Dermis microvascular lymphatic vessel endothelial cell (primary cell): ENCODE measurements at places on chromosomes 13 and 19.

DNA sequence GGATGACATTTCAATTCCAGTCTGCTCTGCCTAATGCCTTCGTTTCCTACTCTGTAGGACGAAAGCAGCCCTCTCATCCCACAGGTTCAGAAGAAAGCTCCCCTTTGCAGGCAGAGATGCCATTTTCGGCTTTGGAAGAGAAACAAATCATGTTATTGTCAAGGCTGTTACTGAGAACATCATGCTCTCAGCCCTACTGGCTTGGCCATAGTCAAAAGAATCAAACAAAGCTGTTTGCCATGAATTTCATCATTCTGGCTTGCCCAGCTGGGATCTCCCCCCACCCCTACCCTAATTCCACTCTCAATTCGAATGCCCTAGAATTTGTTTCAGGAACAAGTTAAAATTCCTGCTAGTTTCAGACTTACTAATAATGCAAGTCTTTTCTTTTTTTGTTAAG lies 162.3 kb upstream of the SERP2 start:
- no peak for DNase-seq

- DNase-seq, result no peak
These were observed 5.7 kb upstream of the LRRC4B start for GRCh38 chr19:50573741-50574461.

DNA sequence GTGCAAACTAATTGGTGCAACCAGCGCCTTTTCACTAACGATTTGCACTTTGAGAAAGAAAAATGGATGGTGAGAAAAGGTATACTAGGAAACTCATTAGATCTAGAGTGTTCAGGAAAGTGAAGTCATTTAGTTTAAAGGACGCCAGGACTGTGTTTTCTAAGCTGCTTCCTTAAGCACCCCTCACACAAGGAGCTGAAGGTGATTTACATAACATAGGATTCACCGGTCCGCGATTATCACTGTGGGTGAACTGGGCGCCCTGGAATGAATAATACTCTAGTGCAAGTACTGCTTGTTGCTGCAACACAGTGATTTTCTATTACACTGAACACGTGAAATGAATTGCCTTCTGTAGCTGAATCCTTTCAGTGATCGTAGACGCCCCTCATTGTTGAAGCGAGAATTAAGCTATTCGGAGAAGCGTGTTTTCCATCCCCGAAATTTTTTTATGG lies 2.6 kb upstream of the MAB21L1 start:
- DNase-seq, result no peak

DNA sequence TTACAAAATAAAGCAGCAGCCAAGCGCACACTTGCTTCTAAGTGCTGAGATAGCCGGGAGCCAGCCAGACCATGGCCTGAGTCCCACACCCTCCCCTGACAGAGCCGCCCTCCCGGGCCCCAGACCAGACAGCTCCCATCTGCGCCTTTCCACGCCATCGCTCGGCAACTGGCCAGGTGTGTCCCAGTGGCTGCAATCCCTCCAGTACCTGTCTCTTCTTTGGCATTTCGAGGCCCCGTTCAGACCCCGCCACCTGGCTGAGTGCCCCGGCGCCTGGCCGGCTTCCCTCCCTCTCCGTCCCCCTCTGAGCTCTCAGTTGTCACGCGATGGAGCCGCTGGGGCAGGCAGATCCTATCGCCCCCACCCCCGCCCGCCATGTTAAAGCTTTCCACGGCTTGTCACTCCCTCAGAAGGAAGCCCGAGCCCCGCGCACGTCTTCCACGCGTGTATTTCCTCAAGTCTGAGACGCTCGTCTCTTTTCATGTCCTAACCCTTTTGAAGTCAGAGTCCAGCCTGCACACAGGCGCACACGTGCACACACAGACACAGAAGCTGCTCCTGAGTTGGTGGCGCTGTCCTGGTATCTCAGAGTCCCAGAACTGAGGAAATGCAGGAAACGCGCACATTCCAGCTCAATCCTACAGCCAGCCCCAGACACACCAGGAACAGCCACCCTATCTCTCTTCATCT lies 7.9 kb downstream of the MLLT1 start:
- DNase-seq, result peak; percentile 43

GRCh38 chr13:23322353-23323336 lies 110.9 kb downstream of the SACS start:
- DNase-seq, result no peak

DNA sequence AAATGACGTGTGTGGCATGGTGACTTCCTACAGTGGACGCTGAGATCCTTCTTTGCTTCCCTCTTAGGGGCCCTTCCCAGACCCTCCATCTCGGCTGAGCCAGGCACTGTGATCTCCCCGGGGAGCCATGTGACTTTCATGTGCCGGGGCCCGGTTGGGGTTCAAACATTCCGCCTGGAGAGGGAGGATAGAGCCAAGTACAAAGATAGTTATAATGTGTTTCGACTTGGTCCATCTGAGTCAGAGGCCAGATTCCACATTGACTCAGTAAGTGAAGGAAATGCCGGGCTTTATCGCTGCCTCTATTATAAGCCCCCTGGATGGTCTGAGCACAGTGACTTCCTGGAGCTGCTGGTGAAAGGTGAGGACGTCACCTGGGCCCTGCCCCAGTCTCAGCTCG lies 5.2 kb downstream of the LAIR2 start:
- DNase-seq, result no peak

DNA sequence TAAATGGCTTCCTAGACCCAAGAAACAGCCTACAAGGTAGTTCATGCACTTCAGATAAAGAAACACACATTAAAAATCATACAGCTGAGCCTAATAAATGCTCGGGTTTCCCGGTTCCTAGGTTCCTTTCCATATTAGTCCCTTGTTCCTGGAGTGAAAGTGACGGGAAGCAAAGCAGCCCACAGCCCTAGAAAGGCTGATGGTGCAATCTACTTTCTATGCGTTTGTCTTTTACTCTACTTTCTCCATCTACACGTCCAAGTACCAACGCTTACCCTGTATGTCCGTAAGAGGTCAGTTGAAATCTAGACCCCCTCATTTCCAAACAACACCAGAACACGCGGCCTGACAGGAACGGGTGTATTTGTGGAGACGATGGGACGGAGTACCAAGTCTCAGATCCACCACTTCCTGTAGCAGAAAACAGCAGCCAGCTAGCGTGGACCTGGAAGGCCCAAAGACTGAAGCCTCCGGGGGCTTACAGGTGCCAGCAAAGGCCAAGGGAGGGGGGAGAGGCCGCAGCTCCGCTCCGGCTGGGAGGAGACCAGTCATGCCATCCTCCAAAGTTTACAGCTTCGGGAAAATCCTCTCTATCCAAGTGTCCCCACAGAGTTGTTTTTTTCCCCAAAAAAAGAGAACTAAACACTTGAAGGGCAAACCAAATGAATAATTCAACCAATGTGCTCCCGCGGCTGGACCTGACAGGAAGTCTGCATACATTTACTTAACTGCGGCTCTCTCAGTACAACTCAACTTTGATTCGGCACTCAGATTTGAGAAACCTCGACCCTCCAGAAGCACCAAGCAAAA lies 34.1 kb downstream of the STK24 start:
- no peak for DNase-seq

GRCh38 chr19:44925114-44925891 lies 10.9 kb downstream of the APOC1 start:
- no peak for DNase-seq

DNA sequence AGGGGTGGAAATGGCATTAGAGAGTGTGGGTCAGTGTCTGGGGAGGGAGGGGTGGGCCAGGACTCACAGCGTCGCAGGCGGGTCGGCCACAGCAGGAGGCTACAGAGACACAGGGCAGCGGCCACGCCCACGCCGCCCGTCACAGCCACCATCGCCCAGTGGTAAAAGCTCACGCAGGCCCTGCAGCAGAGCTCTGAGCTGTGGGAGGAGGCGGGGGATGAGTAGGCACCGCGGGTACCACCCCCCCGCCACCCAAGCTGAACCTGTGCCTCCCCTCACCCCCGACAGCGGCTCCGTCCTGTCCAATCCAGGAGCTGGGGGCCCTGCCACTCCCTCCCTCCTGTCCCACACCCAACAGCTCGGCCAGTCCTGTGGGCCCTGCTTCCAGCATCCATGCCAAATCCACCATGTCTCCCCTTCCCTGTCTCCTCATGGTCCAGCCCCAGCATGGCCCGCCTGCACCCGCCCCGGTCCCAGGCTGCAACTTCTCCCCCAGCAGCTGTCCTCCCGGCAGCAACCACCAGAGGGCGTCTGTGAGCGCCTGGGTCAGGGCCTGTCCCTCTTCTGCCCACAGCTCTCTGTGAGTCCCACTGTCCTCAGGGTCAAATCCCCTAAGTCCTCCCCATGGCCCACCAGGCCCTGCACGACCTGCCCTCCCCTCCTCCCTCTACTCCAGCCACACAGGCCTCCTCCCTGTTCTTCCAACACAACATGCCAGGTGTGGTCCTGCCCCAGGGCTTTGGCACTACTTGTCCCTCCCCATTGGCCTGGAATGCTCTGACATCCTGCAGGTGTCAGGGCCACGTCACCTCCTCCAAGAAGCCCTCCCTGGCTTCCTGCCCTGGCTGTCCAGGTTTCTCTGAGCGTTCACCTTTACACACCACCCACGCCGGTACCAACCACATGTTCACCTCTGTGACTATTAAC lies 6.0 kb downstream of the TEKTIP1 start:
- peak; percentile 21 for DNase-seq

DNA sequence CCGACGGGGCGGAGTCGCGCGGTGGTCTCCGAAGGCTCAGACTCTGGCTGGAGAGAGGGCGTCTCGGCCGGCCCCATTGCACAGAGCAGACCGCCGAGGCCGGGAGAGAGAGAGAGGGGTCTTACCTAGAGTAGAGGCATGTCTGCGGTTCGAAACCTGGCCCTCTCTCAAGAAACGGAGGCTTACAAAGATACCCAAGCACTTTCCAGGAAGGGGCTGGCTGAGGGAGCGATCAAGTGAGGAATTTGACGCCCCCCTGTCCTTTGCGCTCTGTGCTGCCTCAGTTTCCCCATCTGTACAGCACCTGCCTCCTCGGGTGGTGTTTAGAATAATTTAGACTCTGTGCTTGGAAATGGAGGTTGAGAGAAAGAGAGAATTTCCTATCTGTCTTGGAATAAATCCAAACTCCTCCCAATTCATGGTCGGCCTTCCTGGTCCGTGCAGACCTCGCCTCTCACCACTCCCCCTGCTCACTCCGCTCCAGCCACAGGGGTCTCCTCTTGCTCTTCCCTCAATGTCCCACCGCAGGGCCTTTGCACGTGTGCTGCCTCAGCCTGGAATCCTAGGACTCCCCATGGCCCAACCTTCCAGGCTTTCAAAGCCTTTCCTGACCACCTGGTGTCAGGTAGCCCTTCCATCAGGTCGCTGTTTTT lies 658 bp upstream of the ISOC2 start:
- DNase-seq, result peak; percentile 73

- no peak for DNase-seq
These were observed 6.8 kb upstream of the ZNF283 start for GRCh38 chr19:43820098-43820883.

DNA sequence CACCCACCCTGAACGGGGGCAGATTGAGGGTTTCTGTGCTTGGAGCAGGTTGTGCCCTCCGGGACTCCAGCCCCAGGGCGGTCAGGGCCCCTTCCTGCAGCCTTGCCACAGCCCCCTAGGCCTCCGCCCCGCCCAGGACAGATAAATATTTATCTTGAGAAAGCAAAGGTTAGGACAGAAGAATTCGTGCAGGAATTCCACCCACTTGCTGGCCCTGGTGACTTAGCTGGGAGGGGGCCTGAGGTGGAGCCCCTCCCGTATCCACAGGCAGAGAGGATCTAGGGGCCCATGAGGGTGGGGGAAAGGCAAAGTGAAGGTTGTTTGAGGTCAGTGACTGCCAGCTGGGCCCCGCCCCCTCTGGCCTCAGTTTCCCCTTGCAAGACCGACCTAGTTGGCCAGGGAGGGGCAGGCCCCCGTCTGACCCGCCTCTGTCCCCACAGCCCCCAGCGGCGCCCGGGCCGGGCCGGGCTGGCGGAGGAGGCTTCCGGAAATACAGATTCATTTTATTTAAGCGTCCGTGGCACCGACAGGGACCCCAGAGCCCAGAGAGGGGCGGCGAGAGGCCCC lies 5.2 kb downstream of the MIDN start:
- no peak for DNase-seq

DNA sequence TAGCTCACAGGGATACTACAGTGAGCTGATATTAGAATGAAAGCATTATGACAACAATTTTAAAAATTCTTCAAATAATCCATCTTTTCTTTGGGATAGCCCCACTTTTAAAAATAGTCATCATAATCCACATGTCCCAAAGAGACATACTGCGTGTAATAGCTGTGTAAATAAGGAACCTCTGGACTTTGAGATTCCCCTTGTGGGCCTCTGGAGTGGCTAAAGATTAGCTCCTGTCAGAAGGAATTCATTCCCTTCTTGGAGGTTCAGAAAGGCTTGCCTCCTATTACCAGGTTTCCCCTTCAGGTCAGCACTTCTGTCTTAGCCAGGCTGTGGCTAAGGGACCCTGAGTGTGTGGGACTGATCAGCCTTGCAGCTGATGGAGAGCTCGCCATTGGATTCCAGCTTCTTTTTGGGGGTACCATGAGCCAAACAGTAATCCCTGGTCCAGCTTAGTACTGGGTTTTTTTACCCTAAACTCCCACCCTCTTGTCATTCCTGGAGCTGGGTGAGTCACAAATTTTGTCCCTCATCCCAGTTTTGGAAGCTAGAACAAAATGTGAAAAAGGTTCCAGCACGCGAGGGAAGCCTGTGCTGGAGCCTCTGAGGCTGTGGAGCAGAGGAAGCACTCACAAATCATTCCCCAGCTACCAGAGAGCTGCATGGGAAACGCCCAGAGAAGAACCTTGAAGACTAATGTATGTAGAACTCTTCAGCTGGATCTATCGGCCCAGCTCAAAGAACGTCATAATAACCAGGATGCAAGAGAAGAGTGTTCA lies 96.7 kb downstream of the RNASEH2B start:
- DNase-seq, result no peak

GRCh38 chr13:95106562-95106961 lies 194.7 kb downstream of the ABCC4 start:
- no peak for DNase-seq

- no peak for DNase-seq
These were observed 130.2 kb upstream of the MCF2L start for GRCh38 chr13:112838842-112839117.

DNA sequence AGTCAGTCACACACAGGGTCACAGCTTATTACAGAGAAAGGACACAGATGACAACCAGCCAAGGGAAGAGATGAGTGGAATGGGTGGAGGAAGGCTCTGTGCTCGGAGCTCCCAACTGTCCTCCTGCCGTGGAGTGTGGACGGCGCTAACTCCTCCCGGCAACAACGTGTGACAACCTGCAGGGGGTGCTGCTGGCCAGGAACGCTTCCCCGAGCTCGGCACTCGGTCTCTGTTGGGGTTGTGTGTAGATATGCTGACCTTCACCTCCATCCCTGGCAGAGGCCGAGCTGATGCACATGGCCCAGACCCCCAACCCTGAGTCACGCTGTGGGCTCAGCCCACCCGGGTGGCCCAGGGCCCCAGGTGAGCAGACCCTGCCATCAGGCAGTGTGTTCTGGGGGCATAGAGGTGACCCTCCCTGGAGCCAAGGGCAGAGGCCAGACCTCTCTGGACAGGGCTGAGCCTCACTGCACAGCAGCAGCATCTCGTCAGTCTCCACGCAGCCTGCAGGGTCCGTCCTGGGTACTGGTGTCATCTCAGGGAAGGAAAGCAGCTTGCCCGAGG lies 14.1 kb downstream of the ZNF444 start:
- no peak for DNase-seq

- no peak for DNase-seq
These were observed 7.6 kb downstream of the KANK3 start for GRCh38 chr19:8335343-8336071.
